ENCODE measurements at places on chromosomes 2 and 18.
A peak's percentile ranks its signal among the peaks of the same experiment; 100 is the strongest.

DNA sequence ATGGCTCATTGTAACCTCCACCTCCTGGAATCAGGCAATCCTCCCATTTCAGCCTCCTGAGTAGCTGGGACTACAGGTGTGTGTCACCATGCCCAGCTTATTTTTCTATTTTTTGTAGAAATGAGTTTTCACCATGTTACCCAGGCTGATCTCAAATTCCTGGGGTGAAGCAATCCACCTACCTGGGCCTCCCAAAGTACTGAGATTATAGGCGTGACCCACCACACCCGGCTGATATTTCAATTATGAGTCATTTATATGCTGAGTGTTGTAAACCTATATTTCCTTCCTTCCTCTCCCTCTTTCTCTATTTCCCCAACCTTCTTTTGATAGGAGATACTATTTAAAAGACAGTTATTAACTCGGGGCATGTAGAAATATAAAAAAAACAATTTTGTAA is 469.6 kb upstream of the ID2 start:
- DNase-seq = no peak

GRCh38 chr2:97688062-97688827 is 18.7 kb downstream of the C2orf92 start:
- DNase-seq = no peak

DNA sequence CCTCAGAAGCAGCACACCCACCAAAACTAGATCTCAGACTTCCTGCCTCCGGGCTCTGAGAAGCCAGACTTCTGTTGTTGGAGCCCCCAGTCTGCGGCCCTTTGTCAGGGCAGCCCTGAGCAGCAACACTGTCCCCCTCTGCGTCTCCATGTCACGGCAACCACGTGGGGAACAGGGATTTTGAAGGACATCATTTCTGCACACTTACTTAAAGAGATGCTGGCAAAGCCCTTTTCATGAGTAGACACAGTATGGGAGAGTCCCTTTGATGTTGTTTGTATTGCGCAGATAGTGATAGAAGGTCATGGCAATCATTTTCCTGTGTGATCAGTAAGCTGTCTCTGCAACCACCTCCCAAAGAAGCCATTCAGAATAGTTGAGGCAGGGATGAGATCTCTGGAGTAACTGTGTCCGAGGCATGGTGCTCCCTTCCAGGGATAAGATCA is 69.1 kb upstream of the ID2 start:
- no peak for DNase-seq

DNA sequence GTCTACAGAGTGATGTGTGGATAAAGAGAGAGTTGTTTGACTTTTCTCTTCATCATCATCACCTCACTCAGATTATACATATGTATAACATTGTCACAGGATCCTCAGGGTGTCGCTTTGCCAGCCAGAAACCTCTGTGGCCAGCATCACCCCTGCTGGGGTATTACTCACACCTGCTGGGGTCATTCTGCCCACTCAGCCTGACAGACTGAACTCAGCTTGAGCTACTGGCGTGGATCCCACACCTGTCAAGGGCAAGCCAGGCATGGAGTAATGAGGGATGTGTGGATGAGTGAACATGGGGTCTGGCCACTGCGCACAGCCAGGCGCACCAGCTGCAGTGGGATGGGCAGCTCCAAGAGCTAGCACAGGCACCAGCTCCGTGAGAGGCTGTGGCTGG is 870.6 kb downstream of the CBLN2 start:
- no peak for DNase-seq

DNA sequence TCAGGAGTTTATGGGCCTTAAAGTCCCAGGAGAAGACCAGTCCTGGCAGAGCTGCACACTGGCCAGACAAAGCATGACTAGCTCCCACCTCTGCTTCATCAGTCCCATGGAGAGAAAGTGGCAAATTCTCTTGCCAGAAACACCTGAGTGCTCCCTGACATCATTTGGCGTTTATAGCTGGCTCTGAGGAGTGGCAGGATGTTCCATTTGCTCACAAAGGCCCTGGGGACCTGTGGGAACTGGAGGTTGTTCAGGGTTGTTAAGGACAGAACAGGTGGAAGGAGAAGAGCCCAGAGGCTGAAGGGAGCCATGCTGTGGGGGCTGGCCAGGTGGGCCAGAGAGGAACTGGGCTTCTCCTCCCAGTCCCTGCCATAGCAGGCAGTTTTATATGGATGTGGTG is 56.1 kb downstream of the RPL37A start:
- no peak for DNase-seq

DNA sequence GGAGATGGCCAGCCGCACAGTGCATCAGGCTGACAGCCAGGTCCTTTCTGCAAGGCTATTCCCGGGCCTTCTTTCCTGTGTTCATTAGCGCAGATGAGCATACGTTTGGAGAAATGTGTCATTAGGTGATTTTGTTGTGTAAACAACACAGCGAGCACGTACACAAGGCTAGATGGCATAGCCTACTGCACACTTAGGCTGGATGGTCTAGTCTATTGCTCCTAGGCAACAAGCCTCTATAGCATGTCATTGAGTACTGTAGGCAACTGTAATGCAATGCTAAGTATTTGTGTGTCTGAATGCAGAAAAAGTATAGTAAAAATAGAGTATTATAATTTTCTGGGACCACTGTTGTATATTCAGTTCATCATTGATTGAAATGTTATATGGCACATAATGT is 50.9 kb upstream of the PHLPP1 start:
- DNase-seq = no peak

DNA sequence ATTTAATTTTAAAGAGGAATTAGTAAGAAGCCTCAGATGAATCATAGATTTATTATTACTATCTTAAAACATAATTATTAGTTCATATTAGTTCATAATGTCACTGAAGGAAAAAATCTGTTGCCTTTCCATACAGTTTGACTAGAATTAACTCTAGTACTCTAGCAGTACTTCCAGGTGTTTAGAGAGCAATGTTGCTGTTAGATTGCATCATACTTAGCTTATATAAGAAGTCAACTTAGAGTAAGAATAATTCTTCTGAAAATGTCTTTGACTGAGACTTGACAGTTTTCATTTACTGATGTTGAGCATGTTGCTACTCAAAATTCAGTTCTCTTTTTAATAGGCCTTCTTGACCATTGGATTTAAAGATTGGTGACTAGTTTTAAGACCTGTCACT is 4.7 kb downstream of the RAB3GAP1 start:
- no peak for DNase-seq

- DNase-seq = no peak
Measured at GRCh38 chr18:48418539-48419276, 9.5 kb upstream of the ZBTB7C start.

GRCh38 chr2:56348392-56349210 is 164.8 kb downstream of the CCDC85A start:
- no peak for DNase-seq

GRCh38 chr2:64784168-64785061 is 130.7 kb upstream of the SERTAD2 start:
- no peak for DNase-seq

DNA sequence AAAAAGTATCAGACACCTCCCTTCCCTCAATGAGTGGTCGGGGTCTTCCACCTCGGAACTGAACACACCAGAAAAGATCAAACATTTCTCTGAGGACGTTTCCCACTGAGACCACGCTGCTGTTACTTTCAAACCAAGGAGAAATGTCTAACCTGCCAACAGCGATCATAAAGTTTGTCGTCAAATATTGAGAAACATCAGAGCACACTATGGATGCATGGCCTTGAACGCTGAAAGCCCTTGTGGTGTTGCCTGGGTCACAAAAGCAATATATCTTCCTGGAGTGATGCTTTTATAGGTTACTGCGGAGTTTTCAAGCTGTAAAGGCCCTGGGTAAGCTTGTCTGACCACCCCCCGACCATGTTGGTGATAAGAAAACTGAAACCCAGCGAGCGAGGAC is 70.2 kb upstream of the ID2 start:
- DNase-seq = no peak

DNA sequence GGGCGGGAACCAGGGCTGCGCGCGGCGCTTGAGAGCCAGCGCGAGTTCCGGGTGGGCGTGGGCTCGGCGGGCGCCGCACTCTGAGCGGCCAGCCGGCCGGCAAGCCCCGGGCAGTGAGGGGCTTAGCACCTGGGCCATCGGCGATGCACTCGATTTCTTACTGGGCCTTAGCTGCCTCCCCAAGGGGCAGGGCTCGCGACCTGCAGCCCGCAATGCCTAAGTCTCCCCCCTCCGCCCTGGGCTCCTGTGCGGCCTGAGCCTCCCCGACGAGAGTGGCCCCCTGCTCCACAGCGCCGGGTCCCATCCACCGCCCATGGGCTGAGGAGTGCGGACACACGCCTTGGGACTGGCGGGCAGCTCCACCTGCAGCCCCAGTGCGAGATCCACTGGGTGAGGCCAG is 36.5 kb upstream of the MAP2 start:
- no peak for DNase-seq

- peak; percentile 49 for DNase-seq
Measured at GRCh38 chr2:19709553-19709952, 192.2 kb downstream of the TTC32 start.

- DNase-seq = no peak
Measured at GRCh38 chr2:236022128-236022527, 146.1 kb downstream of the GBX2 start.

DNA sequence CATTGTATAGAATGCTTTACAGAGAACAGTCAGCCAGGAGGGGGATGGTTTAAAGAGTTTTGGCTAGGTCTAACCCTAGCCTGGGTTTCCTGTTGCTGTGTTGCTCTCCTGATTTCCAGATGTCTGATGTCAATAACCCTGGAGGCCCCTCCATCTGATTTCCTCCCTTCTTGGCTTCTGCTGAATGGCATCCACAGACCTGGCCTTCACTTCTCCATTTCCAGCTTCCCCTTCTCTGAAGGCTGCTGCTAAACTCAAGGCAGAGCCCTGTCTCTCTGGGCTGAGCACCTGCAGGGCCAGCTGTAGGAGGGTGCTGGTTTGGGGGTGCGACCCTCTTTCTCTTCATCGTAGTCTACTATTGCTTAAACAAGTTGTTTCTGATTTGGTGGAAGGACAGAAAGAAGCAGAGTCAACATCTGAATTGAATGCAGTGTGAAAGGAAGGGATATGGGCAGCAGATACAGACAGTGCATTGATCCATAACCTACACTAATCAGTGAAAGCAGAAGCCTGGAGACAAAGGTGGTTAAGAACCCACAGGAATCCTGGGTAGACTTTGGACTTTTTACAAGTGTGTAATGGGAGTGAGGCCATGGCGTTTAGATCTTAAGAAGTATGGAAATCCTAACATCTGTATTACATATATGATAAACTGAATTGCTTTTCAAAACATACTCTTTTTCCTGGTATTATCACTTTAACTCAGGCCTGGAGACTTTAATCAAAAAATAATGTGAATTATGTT is 153.6 kb downstream of the HRH4 start:
- no peak for DNase-seq

- DNase-seq = no peak
Measured at GRCh38 chr2:212815453-212815852, 276.9 kb upstream of the ERBB4 start.

DNA sequence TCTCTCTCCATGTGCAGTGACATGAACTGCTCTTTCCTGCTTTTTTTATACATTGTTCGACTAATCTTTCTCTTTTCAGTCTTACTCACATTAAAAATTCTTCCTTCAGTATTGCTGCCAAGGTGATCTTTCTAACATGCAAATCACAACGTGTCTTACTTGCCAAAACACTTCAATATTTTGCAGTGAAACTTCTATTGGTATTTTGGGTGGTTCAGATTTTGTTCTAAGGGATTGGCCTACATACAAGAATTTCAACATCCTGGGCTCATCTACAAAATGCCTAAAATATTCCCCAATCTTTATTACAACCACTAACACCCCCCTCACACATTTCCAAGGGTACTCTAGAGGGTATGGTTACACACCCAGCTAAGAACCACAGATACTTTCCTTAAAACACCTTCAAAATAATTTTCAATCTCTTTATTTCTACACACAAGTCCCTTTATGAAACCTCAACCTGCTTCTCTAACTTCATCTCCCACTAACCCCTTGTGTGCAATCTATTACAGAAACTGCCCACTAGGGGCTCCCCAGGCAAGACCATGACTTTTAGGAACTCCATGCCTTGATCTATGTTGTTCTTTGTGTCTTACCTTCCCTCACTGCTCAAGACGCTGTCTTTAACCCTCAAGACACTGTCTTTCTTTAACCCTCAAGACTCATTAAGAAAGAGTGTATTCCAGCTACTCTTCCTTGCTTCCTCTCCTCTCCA is 50.9 kb downstream of the COL3A1 start:
- DNase-seq = no peak

DNA sequence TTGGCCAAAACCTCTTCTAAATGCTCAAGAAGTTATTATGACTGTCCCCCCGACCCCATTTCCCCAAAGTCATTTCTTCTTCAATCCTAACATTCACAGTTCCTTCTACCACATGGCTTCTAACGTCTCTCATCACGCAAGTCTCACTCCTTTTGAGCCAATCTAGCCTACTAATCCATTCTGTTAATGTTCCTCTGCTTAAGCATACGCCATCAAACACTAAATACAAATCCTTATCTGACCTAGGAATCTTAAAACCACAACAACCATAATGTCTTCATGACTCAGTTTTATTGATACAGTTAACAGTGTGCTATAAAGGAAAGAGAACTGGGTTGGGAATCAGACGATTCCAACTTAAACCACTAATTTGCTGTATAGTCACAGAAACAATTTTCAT is 23.9 kb downstream of the HNRNPLL start:
- no peak for DNase-seq

DNA sequence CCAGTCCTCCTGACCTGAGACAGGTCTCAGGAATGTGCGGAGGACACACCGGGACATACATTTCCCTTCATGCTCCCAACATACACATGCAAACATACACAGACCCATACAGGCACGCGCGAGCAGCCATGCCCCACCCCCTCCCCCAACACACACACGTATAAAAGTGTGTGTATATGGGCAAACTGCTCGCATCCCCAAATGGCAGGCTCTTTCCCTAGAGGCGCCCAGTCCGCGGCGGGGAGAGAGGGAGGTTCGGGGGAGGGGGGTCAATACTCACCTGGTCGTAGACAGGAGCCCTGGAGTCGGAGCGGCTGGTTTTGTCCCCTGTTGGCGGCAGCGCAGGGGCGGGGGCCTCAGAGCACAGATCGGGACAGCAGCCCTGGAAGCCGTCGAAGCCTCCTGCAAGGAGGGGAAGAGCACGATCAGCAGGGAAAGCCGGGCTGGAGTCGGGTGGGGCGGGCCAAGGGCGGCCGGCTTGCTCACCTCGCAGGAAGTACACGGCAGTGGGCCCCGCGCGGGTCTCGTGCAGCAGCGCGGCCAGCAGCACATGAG is 682 bp downstream of the DUSP2 start:
- no peak for DNase-seq

GRCh38 chr2:181884601-181885000 is 6.9 kb upstream of the ITPRID2 start:
- DNase-seq = no peak

Measured in lung microvascular endothelial cell (primary cell).